ENCODE measurements at places on chromosomes 4 and X.

DNA sequence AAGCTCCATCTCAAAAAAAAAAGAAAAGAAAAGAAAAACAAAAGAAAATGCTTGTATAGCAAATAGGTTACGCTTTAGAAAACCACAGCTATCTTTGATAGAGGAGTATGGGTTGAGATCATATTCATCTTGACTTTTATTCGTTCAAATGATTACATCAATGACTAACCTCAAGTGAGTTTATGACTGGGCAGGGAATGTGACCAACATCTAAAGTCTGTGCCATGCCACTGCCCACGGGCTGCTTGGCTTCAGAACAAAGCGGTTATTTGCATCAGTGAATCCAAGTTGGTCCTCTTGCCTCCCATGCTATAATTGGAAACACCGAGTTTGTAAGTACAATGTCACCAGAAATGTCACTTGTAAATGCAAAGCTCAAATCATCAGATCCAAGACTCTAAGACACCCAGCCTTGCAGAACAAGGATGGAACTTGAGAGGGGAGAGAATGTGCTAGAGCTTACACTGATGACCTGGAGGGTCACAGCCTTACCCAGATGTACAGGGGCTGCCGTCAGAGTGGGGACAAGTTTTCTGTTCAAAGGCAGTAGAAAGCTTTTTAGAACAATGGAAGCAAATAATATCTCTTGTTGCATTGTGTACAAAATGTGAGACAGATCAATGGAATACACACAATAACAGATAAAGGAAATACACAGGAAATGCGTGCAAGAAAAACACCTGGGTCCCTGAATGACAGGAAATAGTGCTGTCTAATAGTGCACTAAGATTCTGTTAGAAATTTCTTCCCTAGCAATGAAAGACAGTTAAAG is 8.4 kb upstream of the OPN1LW start:
- no peak for DNase-seq

- DNase-seq = no peak
Observed at GRCh38 chr4:112378858-112379257, 81.7 kb downstream of the ALPK1 start.

GRCh38 chrX:101685923-101686322 is 26.3 kb upstream of the ARMCX2 start:
- no peak for DNase-seq

GRCh38 chr4:150305995-150306394 is 227.8 kb downstream of the DCLK2 start:
- no peak for DNase-seq

DNA sequence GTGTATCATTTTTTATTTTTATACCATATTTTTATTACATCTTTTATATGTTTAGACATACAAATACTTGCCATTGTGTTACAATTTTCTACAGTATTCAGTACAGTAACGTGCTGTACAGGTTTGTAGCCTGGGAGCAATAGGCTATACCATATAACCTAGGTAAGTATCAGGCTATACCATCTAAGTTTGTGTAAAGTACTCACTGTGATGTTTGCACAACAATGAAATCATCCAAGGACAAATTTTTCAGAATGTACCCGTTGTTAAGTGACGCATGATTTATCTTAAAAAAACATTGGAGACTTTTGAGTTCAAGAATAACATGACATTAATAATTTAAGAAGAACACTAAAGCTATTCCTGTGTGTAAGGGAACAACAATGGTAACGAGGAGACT is 96.0 kb upstream of the LEF1 start:
- DNase-seq = no peak

- no peak for DNase-seq
Observed at GRCh38 chr4:93467484-93468155, 360.9 kb upstream of the ATOH1 start.

- no peak for DNase-seq
Observed at GRCh38 chr4:119858176-119858575, 208.5 kb downstream of the MAD2L1 start.
